ENCODE measurements at places on chromosomes 7 and 10.

DNA sequence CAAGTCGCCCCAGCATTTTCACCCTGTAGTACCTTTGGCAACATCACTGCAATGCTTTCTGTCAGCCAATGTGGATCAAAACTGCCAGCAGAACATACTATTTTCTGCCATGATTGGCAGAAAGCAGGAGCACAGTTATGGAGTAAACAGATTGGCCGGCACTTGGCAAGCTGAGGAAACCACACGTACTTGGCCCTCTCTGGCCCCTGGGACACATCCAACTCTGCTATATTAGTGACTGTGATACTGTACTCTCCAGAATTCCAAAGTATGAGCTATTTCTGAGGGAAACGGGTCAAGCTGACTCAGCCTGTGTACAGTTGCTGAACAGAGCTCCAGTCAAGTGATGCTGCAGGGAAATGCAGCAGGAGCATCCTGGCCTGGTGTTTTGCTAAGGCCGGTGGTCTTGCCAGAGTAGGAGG is 39.8 kb upstream of the LANCL2 start:
- DNase-seq, result no peak

GRCh38 chr10:86042161-86042560 is 324.4 kb downstream of the GRID1 start:
- DNase-seq, result no peak

DNA sequence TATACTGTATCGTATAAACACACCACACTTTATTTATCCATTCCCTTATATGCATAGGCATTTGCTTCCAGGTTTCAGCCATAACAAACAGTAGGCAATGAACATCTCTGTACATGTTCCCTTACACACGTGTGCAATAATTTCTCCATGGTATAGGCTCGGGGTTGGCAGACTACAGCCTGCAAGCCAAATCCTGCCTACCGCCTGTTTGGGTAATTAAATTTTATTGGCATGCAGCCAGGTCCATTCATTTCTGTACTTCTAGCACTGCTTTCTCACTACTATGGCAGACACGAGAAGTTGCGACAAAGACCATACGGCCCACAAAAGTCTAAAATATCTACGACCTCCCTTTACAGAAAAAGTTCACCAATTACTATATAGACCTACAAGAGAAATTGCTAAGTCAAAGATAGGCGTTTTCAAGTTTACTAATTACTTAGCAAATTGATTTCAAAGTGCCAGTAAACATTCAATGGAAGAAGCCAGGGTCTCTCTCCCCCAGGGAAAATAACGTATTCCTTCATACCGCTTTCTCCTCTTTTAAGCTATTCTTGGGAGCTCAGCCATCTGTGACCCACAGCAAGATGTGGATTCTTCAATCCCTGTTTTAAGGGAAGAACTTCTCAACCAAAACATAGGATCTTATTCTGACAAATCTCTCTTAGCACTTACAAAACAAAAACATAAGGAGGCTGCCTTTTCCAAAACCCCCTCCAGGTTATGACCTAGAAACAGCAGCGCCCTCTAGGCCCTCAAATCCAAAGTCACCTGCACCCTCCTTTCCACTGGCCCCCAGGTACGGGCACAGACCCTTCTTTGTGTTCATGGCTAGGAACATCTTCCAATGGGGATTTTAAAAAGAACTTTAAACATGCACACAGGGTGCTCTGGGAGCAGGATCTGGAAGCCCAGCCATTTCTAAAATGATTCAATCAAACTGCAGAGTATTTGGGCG is 100.5 kb downstream of the FGFR2 start:
- no peak for DNase-seq

DNA sequence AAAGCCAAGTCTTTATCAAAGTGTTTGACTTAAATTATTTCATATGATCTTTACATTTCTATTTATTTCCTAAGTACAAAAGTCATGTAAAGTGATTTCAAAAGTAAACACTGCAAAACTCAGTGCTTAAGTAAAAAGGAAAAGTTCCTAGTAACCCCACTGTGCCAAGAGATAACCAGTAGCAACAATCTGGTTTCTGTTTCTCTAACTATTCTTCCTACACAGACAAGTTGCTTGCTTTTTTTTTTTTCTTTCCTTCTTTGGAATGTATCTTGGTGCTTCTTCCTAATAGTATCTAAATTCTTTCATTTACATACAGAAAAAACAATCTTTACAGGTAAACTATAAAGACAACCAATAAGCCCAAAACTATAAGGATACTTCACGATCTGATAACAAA is 3.1 kb downstream of the JCAD start:
- DNase-seq, result no peak

DNA sequence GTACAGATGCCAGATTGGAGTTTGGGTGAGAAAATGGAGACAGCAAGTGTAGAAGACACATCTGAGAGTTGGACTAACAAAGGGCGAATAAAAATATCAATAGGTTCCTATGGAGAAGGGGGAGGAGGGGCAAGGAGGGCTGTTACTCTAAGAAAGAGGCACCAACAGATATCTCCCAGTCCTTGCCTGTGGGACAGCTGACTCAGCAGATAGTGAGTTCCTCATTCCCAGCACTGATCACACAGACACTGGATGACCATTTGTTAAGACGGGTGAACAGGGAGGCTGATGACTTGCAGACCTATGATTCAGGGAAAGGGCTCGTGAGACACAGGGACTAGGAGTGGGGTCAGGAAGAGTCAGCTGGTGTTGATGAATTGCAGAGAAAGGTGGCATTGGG is 5.7 kb upstream of the PRR15 start:
- DNase-seq, result no peak

DNA sequence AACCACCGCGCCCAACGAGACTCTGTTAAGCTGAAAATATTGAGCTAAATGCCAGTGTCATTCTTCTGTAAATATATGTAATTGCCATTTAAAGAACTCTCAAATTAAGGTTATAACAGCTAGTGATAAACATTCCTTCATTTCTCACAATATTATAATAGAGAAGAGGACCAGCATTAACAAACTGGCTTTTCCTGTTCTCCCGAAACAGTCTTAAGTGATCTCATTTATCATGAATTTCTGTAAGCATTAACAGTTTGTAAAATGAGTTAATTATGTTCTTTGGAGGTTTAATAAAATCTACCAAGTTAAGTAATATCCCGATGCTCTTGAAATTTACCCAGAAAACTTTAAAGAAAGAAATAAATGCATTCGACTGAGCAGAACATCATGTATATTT is 352.8 kb downstream of the KCNMA1 start:
- no peak for DNase-seq

DNA sequence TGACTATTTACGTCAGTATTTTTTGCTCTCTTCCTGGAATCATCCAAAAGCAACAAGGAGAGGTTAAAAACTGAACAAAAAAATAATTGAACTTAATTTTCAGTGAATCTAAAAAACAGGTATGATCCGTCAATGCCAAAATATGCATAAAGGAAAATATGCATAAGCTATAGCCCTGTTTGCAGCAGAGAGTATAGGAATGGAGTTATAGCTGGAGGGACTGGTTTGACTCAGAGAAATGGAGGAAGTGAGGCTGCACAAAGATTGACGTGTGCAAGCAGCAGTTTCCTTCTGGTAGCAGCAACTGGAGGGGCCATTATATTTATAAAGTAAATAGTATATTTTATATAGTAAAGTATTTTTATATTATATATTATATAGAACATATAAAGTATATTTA is 37.1 kb downstream of the GNG11 start:
- DNase-seq, result no peak

- no peak for DNase-seq
Observed at GRCh38 chr7:24307326-24307725, 23.3 kb downstream of the NPY start.

GRCh38 chr7:55641811-55642210 is 69.5 kb upstream of the VOPP1 start:
- DNase-seq, result peak; percentile 12

DNA sequence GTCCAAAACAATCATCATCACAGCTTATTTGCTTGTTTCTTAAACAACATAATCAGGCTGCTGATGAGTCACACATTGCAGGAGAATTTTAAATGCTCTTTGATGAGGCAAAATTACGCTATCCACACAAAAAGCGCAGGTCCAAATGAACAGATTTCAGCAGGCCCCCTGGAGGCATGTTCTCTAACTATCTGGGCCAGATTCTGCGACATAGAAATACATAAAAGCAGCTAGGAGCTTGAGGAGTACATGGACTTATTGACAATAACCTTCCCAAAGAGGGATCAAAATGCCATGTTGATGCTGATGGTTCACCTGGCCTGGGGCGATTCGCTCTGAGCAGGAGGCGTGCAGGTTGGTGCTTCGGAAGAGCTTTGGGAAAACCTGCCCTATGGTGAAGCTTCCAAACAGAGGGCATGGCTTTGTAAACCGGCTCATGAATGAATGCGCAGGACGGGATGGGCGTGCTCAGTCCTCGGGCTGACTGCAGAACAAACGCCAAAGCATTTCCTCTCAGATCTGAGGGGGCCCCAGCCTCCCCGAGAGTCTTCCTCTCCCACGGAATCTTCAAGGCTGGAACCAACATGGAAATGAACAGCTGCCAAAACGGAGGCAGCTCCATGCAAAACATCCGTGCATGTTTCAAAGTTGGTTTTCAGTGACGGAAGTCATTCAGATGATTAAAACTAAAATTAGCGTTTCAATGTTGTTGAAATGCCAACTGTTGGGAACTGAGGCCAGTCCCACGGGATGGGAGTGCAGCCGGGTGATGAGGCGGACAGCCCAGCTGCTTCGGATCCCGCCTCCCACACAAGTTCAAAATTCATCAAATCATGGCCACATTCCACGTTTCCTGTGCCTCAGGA is 179.6 kb downstream of the TCERG1L start:
- DNase-seq, result no peak

GRCh38 chr7:38383281-38383680 is 109.8 kb upstream of the TARP start:
- no peak for DNase-seq

DNA sequence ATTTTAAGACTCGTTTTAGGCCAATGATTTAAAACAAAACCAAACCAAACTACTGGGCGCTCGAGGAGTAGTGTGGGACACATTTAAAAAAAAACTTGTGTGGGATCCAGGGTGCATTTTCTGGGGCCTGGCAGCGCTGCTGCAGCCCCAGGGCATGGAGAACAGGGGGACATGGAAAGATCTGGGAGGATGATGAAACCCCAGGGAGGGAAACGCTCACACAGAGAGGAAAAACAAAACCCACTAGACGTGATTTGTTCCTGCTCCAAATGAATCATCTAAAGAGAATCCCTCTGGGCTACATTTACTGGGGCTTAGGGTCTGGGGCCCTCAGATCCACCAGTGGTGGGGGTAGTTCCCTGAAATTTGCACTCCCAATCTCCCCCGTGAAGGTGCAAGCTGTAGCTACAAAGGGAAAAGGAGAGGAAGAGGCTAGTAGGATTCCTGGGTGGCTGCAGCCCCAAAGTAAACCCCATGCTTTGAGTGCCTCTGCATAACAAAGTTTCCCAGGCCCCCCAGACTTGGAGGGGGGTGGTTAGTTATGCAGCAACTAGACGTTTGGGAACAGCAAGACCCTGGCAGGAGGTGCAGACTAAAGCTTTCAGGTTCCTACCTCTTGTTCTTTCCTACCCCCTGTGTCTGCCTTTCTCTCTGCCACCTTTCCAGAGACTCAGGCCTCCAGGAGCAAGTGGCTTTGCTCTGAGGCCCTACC is 14.5 kb upstream of the HOXA13 start:
- no peak for DNase-seq
